Type B pancreatic cell (in vitro differentiated cells): ENCODE measurements at places on chromosomes 11 and 22. TPM values are rescaled to one million over a fixed set of nuclear protein-coding genes. Genes with fewer than 3 reads are reported as not detected.

Gene HSPB2
- total RNA-seq, result not detected in 2 replicates

Gene TMPRSS4
- total RNA-seq, result 33.8 and 169 TPM in 2 replicates

Gene LRRC32
- 4.3 and 5.4 TPM in 2 replicates for total RNA-seq

Gene OR8A1
- 0.10 TPM in 1 of 2 replicates, not detected in the other for total RNA-seq

Gene PRDM10
- total RNA-seq, result 13.2 and 13.4 TPM in 2 replicates

Gene SCGB1D2
- not detected in 2 replicates for total RNA-seq

Gene TENM4
- total RNA-seq, result 33.4 and 156 TPM in 2 replicates

Gene OR2AT4
- not detected in 2 replicates for total RNA-seq

Gene KRTAP5-8
- total RNA-seq, result not detected in 2 replicates

Gene F2
- 9.5 and 12.1 TPM in 2 replicates for total RNA-seq
